ENCODE measurements at places on chromosomes 7 and 10.

DNA sequence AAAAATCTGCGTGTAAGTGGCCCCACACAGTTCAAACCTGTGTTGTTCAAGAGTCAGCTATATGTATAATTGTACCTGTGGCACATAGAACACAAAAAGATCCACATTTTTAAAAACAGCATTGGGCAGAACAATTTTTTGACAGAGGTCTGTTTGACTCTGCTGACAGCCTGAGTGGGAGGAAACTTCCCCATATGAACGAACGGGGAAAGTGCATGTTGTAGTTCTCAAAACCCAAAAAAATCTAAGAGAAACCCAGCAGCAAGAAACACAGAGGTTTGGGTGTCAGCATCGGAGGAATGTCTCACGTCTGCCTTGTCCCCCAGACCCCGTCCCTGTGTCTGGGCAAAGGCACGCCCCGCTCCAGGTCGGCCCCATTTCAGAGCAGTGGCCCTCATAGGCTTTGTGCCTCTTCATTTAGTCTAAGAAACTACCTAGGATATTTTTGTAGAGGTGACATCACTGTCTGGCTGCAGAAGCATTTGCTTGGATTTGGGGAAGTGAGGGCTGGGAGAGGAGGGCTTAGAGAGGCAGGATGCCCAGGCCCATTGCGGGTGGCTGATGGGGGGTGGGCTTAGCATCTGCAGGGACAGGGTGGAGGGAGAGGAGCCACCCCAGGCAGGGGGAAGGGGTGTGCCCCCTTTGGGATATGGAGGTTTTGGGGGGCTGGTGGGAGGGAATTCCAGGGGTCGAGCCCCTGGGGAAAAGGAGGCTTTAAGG is 11.0 kb downstream of the CUX1 start:
- DNase-seq = no peak

DNA sequence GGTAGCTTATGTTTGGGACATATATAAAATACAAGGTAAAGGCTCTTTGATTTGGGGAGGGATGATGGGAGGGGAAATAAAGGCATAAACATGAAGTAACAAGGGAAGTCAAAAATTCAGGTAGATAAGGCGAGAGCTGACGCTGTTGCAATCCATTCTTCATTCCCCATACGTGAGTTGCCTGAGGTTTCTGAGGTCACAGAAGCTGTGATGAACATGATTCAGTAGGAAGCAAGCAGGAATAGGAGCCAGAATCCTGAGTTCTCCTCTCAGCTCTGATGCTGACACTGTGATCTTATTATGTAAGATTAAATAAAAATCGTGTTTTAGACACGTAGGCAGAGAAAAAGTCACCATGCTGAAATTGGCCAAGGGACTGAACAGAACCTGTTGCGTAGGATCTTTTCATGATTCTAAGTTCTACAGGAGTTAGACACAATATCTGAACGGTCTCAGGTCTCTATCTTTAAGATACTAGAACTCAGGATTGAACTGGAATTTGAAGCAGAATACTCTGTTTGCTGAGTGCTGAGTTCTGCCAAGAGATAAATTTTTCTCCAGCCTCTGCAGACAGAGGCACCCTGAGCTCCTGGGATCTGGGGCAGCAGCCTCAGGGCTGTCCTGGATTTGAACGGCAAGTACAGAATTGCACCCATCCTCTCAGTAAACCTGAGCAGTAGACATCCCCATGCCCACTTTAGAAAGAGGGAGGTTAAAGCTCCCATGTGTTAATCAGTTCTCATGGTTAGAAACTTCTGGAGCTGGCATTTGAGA is 21.0 kb downstream of the KLF6 start:
- no peak for DNase-seq

GRCh38 chr7:151313857-151314256 is 27.8 kb upstream of the NUB1 start:
- DNase-seq = peak; percentile 9

GRCh38 chr10:107859065-107859464 is 694.6 kb upstream of the SORCS1 start:
- DNase-seq = no peak

- peak; percentile 22 for DNase-seq
Measured at GRCh38 chr7:129401967-129402860, 32.0 kb upstream of the STRIP2 start.

Data from stimulated activated CD4-positive, alpha-beta T cell treated with anti-CD3 and anti-CD28 coated beads, Interleukin-4, amount 100 ng/mL, for 24 hours (primary cell).